ENCODE measurements at places on chromosomes 1 and 21.

- no peak for DNase-seq
These were observed 8.4 kb upstream of the GUCA2B start for GRCh38 chr1:42144711-42145388.

DNA sequence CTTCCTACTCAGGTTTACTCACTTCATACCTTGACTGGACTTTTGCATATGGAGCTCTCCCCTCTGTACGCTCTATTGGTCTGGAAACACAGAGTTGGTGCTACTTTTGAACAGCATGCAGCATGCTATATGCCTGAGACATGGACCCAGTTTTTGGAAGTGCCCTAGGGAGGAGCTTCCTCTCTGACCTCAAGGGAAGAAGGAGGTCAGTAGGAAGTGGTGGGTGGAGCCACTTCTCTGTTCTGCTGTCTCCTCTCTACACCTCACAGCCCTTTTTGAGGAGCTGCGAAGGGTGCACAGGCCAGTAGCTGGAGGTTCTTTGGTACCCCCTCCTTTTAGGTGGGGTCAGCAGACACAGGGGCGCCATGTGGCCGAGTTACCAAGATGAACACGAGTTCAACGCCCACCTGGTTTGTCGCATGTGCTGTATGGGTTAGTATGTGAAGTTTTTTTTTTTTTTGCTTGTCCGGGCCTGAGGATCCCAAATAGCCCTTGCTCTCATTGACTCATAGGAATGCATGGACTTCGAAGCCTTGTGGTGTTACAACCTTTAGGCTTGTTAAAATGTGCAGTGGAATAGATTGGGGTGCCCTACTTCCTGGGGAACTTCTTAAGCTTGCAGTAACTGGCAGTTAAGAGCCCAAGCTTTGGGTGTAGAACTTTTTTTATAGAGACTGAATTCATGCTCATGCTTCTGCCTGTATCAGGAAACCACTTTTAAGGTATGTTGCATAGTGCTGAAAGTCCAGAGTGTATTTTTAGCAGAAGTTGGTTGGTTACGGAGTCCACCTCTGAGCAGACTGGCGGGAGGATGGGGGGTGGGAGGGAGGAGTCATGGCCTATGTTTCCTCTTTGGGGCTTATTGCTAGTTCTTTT lies 10.7 kb downstream of the MACF1 start:
- DNase-seq: peak; percentile 56

GRCh38 chr1:32179443-32180185 lies at the start of gene TXLNA:
TSS of gene TXLNA (plus strand) at chr1:32179675. CDS start at chr1:32180346, 671 bp downstream.
- peak; percentile 94 for DNase-seq

DNA sequence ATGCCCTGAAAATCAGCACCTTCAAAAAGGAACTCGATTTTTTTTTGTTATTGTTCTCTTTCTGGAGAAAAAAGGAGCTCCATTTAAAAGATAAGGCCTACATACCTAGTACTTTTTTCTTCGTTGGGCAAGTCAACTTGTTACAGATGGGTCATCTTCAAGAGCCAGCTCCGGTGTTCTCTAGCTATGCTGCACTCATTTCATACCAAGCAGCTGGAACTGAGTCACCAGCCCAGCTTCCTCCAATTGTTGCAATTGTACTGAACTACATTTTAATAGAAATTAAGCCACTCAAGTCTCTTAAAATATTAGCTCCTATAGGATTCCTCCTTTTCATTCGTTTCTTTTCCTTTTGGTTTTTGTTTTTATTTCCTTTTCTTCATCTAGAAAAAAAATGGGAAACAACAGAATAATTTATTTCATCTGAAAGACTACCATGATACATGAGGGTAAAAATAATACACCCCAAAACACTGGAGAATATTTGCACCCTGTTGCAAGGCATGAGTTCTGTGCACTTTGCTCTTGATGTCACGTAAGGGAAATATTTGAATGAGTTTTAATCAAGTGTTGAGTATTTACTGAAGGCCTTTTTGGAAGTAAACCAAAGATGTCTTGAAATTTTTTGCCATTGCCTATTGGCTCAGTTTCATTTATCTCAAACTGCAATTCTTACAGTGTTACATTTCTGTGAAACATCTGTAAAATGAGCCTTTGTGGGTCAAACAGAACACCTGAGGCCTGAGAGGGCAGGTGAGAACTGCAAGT lies 60.5 kb downstream of the CLIC4 start:
- no peak for DNase-seq

DNA sequence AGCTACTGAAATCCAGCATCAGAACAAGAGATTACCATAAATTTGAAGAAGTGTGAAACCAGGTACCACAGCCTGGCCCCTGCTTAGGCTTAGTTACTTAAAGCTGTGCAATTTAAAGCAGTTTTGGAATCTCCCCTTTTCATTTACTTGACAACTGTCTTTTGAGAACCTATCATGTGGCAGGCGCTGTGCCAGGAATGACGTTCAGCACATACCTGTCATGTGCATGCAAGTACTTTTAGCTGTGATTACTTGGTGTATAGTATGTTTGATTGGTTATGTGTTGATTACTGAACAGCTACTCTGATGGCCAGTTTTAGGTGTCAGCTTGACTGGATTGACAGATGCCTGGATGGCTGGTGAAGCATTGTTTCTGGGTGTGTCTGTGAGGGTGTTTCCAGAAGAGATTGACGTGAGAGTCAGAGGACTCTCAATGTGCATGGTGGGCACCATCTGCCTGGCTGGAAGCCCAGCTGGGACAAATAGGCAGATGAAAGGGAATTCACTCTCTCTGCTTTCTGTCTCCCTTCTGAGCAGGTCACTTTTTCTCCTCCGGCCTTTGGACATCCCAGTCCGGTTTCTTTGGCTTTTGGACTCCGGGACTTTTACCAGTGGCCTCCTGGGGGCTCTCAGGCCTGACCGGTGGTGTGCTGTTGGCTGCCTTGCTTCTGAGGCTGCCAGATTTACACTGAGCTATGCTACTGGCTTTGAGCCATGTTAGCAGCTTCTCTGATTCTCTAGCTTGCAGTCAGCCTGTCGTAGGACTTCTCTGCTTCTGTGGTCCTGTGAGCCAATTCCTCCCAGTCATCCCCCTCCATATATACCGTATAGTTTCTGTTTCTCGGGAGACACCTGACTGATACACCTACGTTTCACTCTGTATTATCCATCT lies 178.0 kb downstream of the RYR2 start:
- no peak for DNase-seq

- peak; percentile 41 for DNase-seq
These were observed at the start of gene LPAR3 for GRCh38 chr1:84892705-84893618. TSS of gene LPAR3 (minus strand) at chr1:84893206. CDS start at chr1:84866120, 27,086 bp downstream.

DNA sequence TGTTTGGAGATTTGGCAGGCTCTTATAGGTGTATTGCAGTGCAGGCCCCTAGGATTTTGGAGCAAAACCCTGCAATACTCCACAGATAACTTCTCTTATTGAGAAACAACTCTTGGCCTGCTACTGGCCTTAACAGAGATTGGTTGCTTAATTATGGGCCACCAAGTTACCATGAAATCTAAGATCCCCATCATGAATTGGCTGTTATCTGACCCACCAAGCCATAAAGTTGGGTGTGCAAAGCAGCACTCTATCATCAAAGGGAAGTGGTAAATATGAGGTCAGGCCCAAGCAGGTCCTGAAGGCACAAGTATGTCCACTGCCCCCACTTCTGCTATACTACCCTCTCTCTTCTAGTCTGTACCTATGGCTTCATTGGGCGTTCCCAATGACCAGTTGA lies 130.0 kb upstream of the TNFSF4 start:
- DNase-seq: no peak

- DNase-seq: no peak
These were observed 114.3 kb upstream of the GFI1 start for GRCh38 chr1:92601044-92601443.

DNA sequence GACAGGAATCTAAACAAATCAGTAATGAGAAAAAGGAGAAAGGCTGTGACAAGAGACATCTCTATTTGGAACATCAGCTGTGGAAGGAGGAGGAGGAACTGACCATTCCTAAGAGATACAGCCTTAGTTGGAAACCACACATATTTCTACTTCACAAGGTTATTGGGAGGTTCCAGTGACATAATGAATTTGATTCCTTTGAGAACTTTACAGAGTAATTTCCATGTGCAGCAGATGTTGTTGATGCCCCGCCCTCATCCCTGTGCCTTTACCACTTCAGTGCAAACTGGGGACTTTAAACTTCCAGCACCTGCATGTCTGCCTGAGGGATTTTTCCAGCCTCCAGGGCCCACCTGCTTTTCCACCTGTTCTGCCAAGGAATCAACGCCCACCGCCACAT lies 9.3 kb upstream of the ST6GALNAC5 start:
- no peak for DNase-seq

DNA sequence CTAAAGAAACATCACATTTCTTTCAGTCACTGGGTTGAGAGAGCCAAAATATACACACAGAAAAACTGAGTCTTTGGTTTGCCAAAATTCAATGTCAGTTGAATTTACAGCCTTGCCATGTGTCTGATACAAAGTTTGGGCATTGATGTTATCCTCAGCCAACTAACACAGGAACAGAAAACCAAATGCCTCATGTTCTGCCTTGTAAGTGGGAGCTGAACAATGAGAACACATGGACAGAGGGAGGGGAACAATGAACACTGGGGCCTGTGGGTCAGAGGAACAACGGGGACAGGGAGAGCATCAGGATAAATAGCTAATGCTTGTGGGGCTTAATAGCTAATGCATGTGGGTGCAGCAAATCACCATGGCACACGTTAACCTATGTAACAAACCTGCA lies 39.6 kb upstream of the C21orf91 start:
- no peak for DNase-seq

DNA sequence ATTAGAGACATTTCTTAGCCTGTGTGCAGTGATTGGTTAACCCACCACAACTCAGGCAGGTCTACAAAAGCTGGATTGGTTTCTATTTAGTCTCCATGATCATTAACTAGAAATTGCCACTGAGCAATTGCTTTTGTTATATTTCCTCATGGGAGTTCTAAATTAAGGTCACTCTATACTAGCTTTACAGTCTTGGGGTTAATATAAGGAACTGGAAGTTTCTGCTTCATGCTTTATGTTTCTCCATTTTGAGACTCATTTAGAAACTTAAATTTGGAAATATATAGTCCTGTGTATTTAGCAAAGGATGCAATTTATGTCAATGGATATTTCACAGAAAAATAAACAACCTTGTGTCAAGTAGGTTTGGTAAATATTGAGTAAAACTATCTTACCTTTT lies 137.5 kb downstream of the HLX start:
- no peak for DNase-seq

- no peak for DNase-seq
These were observed 100.3 kb downstream of the ARHGEF10L start for GRCh38 chr1:17639703-17640340.

- DNase-seq: peak; percentile 74
These were observed 7.8 kb downstream of the SLC41A1 start for GRCh38 chr1:205805082-205805711.
